ENCODE measurements at places on chromosomes 6 and 20.

DNA sequence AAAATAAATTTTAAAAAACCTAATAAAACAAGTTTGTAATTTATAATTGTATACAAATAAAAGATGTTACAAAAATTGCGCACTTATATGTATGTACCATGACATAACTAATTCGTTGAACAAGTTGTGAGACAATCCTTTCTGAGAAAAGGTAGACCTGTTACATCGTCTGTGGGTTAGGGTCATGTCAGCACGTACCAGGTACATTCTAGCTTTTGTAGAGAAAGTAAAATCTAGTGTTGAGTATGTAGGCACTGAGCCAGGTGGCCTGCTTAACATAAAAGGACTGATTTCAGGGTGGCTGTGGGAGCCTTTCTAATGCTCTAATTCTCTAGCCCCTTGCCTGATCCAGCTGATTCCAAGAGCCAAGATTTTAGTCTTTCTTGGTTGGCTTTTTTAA is 10.4 kb downstream of the RPL7L1 start:
- DNase-seq: no peak

DNA sequence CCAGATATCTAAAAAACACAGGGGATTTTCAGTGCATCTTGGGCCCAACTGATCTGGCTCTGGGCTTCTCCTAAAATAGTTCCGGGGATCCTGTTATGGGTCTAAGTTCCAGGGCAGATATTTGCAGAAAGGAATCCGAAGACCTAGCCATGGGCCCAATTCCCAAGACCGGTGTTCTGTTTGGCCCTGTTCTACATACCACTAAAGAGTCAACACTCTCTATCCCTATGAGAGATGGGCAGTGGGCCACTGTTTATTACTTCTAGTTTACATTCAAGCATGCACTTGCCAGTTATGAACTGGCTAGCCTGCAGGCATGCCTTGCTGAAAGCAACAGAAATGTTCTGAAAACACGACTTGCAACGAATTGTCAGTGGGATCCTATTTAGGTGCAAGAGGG is 87.4 kb upstream of the PLCB4 start:
- no peak for DNase-seq

DNA sequence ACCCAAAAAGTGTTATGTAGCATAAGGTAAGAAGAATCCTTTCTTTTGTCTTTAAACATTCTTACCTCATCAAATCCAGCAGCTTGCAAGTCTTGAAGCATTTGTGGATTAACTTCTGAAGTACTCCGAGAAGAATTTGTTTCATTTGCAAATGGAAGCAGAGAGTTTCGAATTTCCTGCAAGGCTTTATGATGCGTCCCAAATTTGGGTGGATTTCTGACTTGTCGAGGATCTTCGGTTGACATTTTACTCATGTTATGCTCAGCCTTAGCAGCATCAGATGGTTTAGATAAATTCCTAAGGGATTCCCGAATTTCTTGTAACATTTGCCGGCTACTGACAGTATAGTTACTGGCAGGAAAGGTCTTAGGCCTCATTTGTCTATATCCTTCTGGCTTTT is 16.2 kb downstream of the LATS1 start:
- DNase-seq: no peak

DNA sequence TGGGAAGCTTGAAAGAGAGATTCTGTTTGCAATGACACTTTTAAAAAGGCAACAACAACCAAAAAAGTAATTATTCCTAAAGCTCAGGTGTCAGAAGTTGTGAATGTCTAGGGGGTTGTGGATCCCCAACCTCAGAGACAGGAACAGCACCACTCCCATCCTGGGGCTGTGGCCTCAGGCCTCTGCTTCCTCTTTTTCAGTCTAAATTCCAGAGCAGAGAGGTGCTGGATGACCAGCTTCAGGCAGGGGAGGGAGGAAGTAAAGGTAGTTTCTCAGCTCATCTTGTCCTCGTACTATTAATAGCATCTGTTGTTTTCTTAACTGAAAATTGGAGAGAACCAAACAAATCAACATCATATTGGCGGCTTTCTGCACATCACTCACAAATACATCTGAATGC is 8.3 kb downstream of the NT5E start:
- DNase-seq: no peak

DNA sequence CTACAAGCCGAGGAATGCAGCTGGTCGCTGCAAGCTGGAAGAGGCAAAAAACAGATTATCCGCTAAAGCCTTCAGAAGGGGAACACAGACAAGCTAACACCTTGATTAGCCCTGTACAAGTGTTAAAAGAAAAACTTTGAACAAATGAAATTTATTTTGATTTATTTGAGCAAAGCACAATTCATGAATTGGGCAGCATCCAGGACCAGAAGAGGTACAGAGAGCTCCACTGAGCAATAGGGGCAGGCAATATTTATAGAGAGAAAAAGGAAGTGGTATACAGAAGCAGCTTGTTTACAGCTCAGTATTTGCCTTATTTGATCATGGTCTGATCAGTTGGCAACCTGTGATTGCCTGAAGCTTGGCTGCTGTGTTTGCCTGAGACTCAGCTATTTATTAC is 17.6 kb downstream of the HLA-DOB start:
- no peak for DNase-seq

GRCh38 chr6:26249957-26250697 is 114.9 kb upstream of the BTN3A2 start:
- DNase-seq: no peak

GRCh38 chr20:44829688-44830087 is 19.3 kb upstream of the RIMS4 start:
- DNase-seq: no peak

GRCh38 chr6:27419363-27419762 is 30.8 kb downstream of the ZNF391 start:
- no peak for DNase-seq

- DNase-seq: no peak
Observed at GRCh38 chr20:46324960-46325703, 16.8 kb upstream of the CDH22 start.

- no peak for DNase-seq
Observed at GRCh38 chr6:161943561-161943960, 669.7 kb upstream of the AGPAT4 start.

- no peak for DNase-seq
Observed at GRCh38 chr6:20978151-20978614, 443.9 kb downstream of the CDKAL1 start.

DNA sequence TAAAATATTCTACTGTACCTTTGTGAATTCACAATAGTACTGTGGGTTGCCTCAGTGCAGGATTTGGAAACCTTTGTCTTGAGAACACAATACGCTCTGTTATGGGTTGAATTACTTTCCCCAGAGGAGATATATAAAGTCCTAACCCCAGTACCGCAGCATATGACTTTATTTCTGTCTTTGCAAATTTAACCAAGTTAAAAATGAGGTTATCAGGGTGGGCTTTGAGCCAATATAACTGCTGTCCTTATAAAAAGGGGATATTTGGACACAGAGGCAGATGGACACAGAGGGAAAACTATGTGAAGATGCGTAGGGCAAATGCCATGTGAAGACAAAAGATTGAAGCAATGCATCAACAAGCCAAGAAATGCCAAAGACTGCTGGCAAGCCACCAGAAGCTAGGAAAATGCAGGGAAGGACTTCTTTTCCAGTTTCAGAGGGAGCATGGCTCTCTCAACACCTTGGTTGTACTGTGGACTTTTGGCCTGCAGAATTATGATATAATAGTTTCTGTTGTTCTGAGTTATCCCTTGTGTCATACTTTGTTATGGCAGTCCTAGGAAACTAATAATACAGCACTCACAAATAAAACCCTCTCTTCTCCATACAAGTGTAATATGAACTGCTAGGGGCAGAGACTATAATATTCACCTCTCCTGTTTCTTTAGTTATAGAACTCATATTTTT is 292.6 kb upstream of the SPTLC3 start:
- no peak for DNase-seq

GRCh38 chr6:11929241-11929835 is 82.8 kb upstream of the HIVEP1 start:
- DNase-seq: no peak

- no peak for DNase-seq
Observed at GRCh38 chr20:32017711-32018251, 7.5 kb downstream of the CCM2L start.

- DNase-seq: no peak
Observed at GRCh38 chr6:143970456-143971218, 37.4 kb downstream of the PLAGL1 start.

GRCh38 chr6:14212020-14212419 is 94.4 kb downstream of the CD83 start:
- DNase-seq: no peak

GRCh38 chr20:19887556-19888268 is 129.4 kb upstream of the NAA20 start:
- DNase-seq: no peak

DNA sequence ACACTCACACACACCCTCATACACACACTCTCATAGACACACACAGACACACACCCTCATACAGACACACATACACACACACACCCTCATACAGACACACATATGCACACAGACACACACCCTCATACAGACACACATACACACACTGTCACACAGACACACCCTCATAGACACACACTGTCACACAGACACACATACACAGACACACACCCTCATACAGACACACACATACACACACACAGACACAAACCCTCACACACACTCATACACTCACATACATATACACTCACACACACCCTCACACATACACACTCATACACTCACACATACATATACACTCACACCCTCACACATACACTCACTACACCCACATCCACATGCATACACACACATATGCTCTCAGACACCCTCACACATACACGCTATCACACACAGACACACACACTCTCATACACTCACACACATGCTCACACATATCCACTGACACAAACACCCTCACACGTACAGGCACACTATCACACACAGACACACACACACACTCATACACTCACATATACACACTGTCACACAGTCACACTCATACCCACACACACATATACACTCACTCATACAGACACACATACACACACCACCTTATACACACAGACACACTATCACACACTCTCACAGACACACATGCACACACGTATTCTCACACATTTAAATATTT is 9.1 kb downstream of the ADIG start:
- DNase-seq: no peak

DNA sequence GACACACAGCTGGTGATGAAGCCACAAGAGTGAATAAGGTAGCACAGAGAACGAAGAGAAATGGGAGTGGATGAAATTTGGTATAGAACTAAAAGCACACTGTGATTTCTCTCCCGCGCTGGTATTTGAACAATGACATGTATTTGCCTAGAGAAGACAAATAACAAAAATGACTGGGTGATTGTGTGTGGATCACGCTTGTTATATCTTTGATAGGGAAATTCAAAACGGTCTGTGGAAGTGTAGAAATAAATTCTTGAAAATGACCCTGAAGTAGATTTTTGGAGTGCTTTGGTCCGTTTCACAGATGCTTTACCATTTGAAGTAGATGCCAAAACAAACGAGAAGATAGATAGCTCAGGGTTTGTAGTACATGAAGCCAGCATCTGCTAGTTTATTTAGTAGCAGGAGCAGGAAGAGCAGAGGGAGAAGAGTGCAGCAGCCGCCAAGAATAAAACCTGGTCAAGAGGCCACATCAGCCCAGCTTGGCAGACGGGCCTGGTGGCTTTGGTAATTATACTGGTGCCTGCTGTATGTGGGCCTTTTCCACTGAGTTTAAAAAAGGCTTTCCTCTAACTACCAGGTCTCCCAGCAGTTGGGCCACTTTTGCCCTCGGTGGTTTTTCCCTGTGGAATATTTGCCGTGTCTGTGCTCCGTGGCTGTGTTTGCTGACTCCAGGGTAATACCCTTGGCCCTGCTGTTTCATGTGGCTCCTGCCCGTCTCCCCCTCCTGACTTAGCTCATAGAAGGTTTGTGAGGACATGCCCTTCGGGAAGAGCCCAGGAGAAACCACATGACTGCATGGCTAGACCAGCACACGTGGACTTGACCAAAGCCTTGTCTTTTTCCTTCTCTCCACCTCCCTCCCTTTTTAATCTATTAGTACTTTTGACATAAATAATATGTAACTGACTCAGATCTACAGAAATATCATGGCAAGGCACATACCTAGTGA is 294.0 kb downstream of the SOX4 start:
- no peak for DNase-seq

- DNase-seq: no peak
Observed at GRCh38 chr6:9875605-9876353, 539.1 kb downstream of the TFAP2A start.

GRCh38 chr6:137880746-137881521 is 13.9 kb downstream of the TNFAIP3 start:
- no peak for DNase-seq
